ENCODE measurements at places on chromosomes 16 and 17.
A peak's percentile ranks its signal among the peaks of the same experiment; 100 is the strongest.

- DNase-seq, result no peak
These were observed 28.6 kb upstream of the SSTR5 start for GRCh38 chr16:1043881-1044451.

GRCh38 chr17:63132459-63132911 is 166.4 kb downstream of the TANC2 start:
- DNase-seq, result no peak

- DNase-seq, result no peak
These were observed 13.6 kb downstream of the UBFD1 start for GRCh38 chr16:23570992-23571632.

DNA sequence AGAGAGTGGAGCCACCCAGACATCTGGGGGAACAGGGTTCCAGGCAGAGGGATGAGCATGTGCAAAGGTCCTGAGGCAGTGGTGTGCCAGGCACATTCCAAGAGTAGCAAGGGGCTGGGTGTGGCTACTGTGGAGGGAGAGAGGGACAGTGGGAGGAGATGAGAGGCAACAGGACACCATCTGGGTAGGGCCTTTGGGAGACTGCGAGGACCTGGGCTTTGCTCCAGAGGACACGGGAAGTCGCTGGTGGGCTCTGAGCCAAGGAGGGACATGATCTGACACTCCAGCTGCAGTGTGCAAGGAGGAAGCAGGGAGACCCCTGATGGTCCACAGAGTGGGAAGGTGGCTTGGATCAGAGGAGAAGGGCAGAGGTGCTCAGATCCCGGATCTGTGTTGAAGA is 56.7 kb upstream of the MED9 start:
- DNase-seq, result no peak

- no peak for DNase-seq
These were observed 26.4 kb downstream of the CPD start for GRCh38 chr17:30405161-30405560.

DNA sequence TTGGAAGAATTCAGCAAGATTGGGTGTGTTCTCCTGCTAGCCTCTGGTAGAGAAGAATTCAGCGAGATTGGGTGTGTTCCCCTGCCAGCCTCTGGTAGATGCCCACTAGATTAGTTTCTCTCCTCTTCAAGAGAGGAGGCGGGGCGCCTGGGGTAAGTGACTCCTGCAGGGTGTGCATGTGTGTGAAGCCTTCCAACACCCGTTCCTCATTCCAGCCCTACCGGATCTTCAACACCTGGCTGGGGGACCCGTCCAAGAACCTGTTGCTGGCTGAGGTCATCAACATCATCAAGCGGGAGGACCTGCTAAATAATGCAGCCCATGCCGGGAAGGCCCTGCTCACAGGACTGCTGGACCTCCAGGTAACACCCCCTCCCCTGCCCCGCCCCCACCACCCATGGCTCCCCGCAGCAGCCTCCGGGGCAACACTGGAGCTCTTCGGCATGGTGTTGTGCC is 21.3 kb downstream of the TMEM186 start:
- no peak for DNase-seq

DNA sequence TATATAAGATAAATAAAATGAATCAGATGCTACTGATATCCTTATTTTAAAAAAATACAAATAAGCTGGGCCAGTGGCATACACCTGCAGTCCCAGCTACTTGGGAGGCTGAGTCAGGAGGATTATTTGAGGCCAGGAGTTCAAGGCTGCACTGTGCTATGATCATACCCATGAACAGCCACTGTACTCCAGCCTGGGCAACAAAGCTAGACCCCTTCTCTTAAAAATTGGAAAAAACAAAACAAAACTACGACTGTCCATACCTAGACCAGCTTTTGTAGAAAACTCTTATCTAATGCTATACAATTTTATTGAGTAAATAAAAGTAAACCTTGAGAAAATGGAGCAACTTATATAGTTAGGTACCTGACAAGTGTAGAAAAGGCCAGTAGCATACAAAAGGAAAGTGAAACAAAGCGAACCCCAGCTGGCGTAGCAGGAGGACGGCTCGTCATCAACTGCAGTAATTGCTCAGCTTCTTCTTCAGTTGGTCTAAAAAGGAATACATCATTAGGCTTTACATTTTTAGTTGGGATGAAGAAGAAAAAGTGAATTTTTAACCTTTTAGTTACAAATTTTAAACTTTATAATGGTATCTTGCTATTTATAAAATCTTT is 23.6 kb downstream of the INTS2 start:
- DNase-seq, result no peak

DNA sequence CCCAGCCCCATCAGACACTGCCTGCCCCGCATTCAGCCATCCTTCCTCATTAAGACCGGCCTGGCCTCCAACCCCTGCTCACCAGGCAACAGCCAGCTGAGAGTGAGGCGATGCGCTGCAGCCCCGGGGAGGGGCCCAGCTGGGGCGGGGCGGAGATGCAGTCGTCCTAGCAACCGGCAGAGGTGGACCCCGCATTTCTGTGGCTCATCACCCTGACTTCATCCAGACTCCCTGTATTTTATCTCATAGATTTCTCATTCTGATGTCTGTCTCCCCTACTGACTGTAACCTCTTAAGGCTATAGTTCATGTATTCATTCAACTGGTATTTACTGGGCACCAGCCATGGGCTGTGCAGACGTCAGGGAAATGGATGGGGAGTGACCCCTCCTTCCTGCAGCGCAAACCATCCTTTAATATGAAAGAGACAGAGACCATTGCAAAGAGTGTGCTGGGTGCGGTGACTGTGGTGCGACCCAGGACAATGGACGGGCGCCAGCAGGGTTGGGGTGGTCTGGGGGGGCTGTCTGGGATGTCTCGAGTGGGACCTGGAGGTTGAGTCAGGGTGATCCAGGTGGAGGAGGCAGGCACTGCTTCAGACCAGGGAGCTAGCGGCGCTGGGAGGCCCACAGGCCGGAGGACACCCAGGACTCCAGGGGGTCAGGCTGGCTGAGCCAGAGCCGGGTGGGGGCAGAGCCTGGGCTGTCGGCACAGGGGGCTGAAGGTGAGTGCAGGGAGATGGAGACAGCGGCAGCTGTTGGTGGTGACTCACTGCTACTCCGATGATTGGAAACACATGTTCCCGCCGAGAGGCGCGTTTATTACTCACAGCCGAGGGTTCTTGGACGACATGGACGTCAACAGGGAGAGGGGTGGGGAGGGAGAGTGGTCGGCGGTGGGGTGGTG is 10.5 kb upstream of the TIMP2 start:
- DNase-seq, result peak; percentile 93

DNA sequence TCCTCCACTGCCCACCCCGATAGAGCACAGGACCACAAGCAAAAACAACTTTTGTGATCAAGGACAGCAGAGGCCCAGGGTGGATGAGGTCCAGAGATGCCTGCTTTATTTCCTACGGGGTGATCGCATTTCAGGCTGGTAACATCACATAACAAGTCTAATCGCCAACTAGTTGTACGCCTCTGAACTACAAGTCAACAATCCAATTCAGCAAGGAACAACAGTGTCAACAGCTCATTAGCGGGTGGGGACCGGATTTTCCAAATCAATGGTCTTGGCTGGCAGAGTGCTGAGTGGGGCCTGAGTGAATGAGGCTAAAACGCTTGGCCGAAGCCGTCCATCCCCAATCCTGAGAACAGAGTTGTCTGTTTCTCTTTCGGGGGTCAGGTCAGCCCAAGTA is 17.1 kb downstream of the MRM3 start:
- no peak for DNase-seq

DNA sequence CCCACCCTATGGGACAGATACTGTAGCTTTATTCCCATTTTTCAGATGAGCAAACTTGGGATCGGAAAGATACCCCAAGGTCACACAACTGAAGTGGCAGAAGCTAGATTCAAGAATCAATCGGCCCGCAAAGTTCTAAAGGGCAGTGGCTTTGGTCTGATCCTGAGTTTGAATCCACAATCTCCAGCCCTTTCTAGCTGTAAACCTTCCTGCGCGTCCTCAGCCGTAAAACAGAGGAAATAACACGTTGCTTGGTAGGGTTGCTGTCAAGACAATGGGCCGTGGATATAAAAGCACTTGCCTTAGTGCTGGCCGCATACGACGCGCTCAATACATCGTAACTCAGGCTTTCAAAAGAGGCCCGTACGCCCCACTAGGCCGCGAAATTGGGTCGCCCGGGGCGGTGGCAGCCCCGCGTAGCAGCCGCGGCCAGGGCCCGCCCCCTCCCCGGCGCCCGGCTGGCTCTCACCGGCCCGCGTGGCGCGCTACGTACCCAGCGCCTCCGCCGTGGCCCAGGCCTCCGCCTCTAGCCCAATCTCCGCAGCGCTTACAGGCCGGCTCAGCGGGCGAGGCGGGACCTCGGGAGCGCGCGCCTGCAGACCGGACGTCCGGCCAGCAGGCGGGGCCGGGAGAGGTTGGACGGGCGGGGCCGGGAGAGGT is at the start of gene DCAKD:
Gene DCAKD (minus strand): TSS at position 573 of the 660 bp plus-strand sequence. CDS start 16,747 bp downstream, outside the sequence.
- DNase-seq, result peak; percentile 98

GRCh38 chr17:47844227-47844626 is 3.2 kb upstream of the SCRN2 start:
- no peak for DNase-seq

DNA sequence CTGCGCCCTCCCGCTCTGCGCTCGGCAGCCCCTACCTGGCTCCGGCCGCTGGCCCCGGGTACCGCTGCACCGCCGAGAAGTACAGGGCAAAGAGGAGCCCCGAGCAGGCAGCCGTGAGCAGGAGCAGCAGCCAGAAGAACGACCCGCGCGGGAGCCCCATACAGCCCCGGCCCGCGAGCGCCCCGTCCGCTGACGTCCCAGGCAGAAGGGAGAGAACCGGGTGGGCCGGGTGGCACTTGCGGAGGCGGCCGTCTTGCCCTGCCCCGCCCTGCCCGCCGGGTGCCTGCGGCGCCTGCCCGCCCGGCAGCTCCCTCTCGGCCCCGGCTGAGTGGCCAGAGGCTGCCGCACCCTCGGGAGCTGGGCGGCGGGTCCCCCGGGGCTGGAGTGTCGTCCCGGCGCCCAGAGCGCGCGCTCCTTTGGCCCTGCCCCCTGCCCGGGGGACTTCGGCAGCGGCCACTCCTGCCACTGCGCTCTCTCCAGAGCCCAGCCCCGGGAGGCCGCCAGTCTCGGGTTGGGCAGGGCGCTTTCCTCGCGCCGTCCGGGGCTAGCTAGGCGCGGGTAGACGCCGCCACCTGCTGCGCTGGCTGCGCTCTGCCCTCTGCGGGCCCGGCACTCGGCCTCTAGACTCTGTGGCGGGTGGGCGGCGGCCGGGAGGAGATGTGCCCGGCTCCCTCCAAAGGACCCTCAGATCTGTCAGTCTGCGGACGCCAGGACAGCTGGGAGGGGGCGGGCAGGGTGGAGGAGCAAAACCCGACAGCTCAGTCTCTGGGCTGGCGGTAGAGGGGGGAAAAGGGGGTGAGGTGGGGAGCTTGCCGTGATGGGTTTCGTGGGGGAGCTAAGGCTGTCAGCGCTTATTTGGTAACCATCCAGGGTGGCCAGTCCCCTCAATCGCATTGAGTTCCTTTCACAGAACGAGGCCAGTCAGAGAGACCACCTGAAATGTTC is at the start of gene ST6GALNAC2:
Gene ST6GALNAC2 (minus strand): TSS at position 212 of the 945 bp plus-strand sequence. CDS start 52 bp downstream, at position 160.
- DNase-seq, result peak; percentile 79

- DNase-seq, result peak; percentile 89
These were observed 2.8 kb downstream of the GRB7 start for GRCh38 chr17:39740357-39741111.

DNA sequence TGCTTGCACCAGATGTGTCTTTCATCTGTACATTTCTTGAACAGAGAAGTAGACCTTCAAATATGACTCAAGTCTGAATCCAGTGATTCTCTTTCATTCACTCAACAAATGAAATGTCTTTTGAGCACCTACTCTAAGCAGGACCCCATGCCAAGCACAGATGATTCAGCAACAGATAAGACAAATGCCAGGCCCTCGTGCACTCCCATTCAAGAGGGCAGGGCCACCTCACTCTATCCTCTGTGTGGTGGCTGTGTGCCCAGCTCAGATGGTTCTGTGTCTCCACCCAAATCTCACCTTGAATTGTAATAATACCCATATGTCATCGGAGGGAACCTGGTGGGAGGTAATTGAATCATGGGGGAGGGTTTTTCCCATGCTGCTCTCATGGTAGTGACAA is 74.1 kb upstream of the NKD1 start:
- no peak for DNase-seq

GRCh38 chr17:16991349-16992009 is 19.6 kb upstream of the TNFRSF13B start:
- DNase-seq, result peak; percentile 81

DNA sequence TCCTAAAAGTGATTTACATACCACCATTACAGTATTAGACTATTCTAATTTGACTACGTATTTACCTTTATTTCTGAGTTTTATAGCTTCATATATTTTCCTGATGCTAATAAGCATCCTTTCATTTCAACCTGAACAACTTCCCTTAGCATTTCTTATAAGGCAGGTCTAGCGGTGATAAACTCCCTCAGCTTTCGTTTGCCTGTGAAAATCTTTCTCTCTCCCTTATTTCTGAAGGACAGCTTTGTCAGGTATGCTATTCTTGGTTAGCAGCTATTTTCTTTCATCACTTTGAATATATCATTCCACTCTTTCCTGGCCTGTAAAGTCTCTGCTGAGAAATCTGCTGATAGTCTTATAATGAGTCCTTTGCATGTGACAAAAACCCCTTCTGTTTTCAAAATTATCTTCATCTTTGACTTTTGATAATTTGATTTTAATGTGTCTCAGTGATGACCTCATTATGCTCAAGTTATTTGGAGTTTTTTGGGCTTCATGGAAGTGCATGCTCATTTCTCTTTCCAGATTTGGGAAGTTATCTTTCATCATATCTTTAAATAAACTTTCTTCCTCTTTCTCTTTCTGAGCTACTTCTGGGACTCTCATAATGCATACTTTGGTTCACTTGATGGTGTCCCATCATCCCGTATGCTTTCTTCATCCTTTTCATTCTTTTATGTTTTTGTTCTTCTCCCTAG is 285.4 kb upstream of the PMFBP1 start:
- no peak for DNase-seq

DNA sequence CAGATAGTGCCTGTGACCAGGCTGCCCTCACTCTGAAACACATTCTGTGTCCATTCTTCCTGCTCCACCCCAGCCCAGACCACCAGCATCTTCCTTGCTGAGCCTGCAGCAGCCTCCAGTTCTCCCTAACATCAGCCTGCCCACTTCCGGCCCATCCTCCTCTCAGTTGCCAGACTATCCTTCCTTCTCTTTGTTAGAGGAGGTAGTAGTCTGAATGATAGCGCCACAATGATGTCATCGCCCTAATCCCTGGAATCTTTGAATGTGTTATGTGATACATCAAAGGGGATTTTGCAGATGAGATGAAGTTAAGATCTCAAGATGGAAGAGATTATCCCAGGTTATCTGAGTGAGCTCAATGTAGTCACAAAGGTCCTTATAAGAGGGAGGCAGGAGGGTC is 3.2 kb upstream of the ZDHHC1 start:
- DNase-seq, result no peak

- no peak for DNase-seq
These were observed 732 bp upstream of the RPL27 start for GRCh38 chr17:42997390-42997983.

DNA sequence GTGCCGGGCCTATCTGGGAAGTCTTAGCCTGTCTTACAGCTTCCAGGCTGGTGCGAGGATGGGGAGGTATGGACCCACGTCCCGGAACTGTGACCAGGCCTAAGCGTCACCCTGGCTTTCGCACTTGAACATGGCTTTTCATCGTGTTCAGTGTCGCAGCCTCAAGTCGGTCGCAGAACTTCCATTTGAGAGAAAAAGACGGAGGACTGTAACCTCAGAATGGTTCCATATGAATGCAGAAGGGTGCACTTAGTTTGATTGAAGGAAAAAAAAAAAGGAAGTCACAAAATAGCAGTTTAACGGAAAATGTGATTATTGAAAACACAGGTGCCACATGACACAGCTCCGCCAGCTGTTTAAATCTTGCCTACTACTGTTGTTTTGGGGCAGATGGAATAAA is 30.2 kb upstream of the JPT2 start:
- DNase-seq, result no peak

GRCh38 chr17:16928406-16929034 is 43.4 kb downstream of the TNFRSF13B start:
- no peak for DNase-seq

- no peak for DNase-seq
These were observed 158.9 kb downstream of the TRIM37 start for GRCh38 chr17:58947824-58948223.
